ENCODE measurements at places on chromosomes 7 and 10.

DNA sequence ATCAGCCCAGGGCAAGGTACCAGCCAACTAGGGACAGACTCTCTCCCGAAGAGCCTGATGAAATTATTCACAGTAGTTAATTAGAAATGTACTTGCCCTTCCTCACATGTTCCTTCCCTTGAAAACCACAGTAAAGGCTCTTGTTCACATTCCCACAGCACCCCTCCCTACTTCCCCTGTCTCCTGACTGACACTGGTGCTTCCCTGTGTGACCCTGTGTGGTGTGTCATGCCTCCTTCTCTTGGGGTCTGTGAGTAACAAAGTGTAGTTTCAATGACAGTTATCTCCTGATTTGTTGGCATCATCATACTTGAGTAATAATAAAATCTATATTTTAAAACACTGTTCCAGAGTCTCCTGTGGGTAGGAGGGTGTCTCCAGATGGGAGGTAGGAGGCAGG is 209.7 kb downstream of the ABCA13 start:
- DNase-seq: no peak

DNA sequence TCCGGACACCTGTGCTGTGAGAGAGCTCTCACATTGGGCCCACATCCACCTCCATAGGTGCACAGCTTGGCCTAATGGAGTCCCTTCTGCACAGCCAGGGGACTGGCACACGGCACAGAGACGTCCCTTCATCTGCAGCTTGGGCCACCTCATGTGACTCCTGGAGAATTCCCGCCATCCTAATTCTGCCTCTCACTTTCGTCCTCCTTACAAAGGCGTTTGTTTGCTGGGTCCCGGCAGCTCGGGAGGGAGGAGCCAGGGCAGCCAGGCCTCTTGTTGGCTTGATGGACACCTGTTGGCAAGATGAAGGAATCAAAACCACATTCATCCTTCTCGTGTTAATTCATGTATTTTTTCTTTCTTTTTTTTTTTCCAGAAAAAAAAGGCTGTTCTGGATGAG is 30.7 kb upstream of the TTYH3 start:
- no peak for DNase-seq

DNA sequence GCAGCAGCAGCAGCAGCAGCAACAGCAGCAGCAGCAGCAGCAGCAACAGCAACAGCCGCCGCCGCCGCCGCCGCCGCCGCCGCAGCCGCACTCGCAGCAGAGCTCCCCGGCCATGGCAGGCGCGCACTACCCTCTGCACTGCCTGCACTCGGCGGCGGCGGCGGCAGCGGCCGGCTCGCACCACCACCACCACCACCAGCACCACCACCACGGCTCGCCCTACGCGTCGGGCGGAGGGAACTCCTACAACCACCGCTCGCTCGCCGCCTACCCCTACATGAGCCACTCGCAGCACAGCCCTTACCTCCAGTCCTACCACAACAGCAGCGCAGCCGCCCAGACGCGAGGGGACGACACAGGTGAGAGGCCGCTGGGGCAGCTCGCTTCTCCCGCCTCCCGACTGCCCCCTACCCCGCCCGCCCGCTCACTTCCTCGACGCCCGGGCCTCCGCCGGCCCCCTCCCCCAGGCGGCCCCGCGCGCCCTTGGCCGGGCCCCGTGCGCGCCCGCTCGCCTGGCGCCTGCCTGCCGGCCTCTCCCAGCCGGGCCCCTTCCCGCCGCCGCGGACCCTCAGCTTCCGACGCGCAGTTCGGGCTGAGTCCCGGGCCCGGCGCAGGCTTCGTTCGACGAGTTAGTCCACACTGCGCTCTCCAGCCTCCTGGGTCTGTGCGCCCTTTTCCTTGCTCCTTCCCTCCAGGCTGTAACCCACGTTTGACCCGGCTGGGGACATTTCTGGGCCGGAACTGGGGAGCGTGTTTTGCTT is 882 bp downstream of the DLX6 start:
- peak; percentile 46 for DNase-seq

DNA sequence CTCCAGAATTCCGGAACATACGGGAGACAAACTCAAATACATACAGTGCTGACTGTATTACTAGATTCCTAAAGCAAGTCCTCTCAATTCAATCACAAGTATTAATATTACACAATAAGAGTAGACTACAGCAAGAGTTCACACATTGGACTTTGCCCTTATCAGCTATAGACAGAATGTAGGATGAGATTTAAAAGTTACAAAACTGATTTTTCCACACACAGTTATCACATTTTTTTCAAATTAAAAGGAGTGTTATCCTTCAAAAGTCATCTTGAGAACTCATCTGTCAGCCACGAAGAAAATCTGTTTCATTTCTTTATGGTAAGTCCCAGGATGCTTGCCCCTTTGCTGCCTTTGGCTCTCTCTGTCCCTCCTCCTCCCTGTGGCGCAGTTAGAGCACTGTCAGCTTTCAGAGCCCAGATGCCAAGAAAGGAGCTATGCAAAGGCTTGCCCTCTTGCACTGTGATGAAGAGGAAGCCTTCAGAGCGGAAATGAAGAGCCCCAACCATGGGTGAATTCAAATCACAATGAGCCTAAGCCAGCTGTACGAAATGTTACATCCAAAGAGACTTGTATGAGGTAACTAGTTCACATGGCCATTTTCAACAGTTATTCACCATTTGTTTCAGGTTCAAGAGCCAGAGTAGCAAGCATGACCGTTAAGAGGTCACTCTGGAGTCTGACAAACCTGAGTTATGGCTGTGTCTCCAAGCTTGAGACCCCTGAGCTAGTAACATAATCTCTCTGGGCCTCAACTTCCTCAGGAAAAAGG is 10.7 kb downstream of the NCOA4 start:
- no peak for DNase-seq

GRCh38 chr10:133257489-133258065 is 19.1 kb downstream of the ADAM8 start:
- peak; percentile 78 for DNase-seq

DNA sequence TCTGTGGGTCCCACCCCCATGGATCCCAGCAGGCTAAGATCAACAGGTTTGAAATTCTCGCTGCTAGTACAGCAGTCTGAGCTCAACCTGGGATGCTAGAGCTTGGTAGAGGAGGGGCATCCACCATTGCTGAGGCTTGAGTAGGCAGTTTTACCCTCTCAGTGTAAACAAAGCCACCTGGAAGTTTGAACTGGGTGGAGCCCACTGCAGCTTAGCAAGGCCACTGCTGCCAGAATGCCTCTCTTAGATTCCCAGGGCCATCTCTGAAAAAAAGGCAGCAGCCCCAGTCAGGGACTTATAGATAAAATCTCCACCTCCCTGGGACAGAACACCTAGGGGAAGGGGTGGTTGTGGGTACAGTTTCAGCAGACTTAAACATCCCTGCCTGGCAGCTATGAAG is 190.0 kb upstream of the CACNA2D1 start:
- no peak for DNase-seq

GRCh38 chr7:116176226-116176625 is 34.1 kb upstream of the TES start:
- no peak for DNase-seq

DNA sequence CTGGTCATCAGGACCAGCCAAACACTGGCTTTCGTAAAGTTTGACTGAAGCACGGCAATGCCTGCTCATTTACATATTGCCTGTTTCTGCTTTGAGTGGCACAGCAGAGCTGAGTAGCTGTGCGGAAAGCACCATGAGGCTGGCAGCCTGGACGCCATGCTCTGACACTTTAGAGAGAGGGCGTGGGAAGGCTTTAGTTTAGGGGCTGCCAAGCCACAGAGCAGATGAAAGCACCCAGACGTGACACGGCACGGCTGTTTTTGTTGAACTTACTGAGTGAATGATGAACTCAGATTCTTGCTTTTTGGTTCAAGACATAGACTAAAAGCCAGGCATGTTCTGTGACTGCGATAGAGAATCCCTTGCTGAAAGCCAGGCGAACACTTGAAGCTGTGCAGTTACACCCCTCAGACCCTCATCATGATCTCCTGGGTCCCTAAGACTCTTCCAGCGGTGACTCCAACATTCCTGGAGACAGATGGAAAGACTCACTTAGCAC is 182.1 kb downstream of the ZMYND11 start:
- DNase-seq: peak; percentile 66

DNA sequence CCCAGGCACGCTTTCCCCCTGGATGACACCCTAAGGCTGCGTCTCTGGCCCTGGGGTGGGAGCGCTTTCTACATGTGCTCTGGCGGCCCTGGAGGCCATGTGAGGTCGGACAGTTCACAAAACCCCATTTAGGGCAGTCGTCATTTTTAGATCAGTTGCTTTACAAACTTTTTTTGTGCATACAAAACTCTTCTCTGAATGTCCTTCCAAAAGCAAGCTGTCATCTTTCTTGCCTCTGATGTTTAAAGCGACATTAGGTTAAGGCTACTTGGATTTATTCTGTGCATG is 5.9 kb downstream of the MAFK start:
- no peak for DNase-seq

DNA sequence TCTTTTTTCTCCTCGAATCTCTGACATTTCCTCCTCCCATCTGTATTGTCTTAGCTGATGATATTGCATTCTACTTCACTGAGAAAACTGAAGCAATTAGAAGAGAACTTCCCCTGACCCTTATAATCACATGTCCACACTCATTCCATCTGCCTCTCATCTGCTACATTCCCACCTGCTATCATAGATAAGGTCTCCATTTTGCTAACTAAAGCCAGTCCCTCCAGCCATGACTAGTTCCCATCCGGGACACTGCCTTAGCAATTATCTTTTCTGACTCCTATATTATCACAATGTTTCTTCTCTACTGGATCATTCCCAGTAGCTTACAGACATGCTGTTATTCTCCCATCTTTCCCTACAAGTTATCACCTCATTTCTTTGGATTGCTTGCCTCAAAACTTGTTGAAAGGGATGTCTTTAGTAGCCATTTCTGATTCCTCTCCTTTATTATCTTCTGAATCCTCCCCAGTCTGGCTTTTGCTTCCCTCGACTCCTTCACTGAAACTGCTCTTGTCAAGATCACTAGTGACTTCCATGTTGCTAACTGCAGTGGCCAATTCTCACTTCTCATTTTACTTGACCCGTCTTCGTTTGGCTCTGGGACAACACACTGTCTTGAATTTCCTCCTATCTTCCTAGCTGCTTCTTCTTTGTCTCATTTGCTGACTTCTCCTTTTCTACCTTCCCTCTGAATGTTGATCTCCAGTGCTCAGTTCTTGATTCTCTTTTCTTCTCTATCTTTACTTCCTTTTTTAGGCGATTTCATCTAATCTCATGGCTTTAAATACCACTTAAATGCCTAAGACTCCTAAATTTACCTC is 35.9 kb downstream of the FZD1 start:
- DNase-seq: no peak

- no peak for DNase-seq
These were observed 102.8 kb upstream of the DIP2C start for GRCh38 chr10:792083-792791.

DNA sequence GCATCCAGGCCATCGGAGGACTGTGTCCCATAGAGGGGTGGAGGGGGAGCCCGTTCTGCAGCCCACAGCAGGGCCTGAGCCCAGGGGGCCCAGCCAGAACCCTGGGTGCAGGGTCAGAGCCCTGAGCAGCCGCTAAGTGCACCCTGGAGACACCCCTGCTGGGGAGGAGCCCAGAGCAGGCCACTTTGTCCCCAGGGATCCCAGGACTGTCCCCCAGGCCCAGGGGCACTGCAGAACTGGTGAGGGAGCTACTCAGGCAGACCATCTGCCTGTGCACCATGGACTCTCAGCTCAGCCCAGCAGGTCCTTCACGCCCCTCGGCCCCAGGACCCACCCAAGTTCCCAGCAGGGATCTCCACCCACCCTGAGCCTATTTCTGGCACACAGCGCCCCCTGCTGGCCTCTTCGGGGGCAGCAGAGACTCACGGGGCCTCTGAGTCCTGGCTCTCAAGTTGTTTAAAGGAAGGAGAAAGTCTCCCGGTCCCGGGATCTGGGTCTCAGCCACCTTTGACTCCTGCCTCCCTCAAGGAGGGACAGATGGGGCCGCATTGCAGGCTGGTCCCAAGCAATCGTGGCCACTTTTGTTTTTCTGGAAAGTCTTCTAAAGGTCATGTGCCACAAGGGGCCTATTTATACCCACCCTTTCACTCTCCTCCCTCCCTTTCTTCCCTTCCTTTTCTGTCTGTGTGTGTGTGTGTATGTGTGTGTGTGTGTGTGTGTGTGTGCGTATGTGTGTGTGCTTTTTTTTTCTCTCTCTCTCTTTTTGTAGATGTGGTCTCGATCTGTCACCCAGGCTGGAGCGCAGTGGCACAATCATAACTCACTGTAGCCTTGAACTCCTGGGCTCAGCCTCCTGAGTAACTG is 90.3 kb downstream of the MYL10 start:
- DNase-seq: peak; percentile 75

DNA sequence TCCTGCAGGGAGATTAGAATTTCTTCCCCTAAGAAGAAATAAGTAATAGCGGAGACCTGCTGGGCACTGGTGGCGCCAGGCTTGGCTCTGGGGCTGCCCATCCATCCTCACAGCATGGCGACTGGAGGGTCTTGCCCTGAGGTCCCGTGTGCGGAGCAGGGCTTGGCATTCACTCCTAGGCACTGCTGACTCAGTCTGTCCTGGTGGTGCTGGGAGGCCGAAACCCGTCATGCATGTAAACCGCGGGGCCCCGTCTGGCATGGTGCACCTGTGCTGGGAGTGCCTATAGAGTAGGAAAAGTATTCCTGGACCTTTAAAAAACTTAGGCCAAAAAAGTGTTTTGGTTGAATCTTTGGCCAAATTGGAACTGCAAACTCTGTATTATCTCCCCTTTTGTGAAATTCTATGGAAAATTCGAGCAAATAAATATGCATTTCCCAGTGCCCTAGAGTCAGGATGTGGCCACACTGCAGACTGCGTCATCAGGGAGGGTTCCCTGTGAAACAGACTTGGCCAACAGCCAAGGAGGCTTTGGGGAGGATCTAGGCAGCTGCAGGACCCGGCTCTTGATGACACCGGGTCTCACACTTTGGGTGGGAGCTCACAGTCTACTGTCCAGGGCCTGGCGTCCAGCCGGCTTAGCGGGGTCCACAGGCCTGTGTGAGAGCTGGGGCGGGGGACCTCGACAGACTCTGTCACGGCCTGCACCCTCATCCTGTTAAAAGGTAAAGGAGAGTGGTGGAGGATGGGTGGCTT is 122.3 kb downstream of the VIPR2 start:
- DNase-seq: no peak

DNA sequence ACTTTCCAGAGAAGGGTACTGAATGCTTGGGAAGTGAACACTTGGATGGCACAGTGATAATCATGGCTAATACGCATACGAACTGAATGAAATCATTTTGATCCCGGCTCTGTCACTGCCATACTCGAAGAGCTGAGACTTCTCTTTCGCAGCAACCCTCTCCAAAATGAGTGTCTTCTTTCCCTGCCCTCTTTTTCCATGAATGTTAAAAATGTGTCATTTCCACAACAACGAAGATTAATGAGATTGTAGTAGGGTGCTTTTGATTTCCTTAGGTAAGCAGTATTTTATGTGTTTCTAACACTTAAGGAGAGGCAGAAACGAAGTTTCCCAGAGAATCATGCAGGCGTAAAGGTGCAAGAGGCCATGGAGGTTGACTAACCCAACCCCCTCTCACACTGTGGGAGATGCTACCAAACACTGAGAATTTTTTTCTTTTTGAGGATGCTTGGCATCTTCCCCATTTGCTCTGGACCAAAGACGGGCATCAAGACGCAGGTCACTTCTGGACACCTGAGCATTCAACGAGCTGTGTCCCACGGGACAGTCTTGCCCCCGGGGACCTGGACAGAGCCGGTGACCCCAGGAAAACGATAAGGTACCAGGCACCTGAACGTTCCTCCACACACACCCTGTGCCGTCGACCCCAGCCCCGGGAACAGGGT is 823 bp downstream of the COPG2 start:
- no peak for DNase-seq

Measured in left ventricle myocardium superior (tissue), 1 donor.